ENCODE measurements at places on chromosomes 5 and 9. TPM values are rescaled to one million over a fixed set of nuclear protein-coding genes. Genes with fewer than 3 reads are reported as not detected.

Gene UNC5A
- total RNA-seq = not detected

Gene CAVIN4
- not detected for total RNA-seq

Gene PLGRKT
- total RNA-seq = 27.0 TPM

Gene ORM2
- not detected for total RNA-seq

Gene HRCT1
- not detected for total RNA-seq

Gene NMUR2
- not detected for total RNA-seq

Gene TCOF1
- total RNA-seq = 72.5 TPM

DNA sequence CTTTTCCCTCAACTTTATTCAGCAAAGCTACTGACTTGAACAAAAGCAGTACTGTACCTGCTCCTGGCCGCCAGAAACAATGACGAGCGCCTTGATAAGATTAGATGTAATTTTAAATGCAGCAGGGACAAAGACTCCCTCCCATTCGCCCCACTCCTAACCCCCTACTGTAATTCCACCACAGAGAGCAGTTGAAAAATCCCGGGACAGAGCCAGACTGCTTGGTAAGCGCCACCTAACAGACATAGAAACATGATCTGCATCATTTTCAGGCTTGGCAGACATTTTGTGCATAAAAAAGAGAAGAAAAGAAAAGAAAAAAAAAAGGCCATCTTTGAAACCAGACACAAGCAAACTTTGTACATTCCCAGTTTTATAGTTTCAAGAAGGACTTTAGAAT is 81.9 kb downstream of the ISL1 start:
- no peak overlapping the region for H3K27ac ChIP-seq
- no peak for DNase-seq
- no peaks in the 10 kb centered on the region for H3K4me1 ChIP-seq
- no peaks in the 10 kb centered on the region for H3K36me3 ChIP-seq
- H3K27me3 ChIP-seq = no peaks in the 10 kb centered on the region

DNA sequence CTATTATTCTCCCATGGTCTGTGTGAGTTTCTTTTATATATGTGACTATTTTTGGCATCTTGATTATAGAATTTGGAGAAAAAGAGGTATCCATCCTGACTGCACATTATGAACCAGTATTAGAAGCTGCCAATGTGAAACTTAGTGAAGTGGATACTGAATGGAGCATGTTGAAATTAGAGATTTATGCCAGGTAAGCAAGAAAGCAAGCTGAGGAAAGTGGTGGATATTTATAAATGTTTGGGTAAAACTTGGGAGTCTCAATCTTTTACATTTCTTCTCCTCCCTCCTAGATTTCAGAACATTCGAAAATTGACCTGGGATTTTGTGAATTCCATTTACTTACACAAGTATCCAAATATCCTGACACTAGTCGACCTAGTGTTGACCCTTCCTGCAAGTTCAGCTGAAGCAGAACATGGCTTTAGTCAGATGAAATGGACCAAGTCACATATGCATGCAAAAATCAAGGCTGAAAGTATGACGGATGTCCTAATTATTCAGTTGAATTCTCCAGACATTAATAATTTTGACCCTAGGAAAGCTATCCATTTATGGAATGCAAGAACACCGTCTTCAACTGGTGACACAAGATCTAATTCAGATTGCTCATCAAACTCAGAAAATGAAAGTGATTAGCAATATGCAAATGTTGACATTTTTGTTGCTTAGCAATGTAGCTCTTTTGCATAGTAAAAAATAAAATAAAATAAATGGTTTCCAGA is 66.8 kb upstream of the IL7R start:
- no peak for DNase-seq
- H3K27me3 ChIP-seq = no peaks in the 10 kb centered on the region
- no peaks in the 10 kb centered on the region for H3K36me3 ChIP-seq
- H3K4me1 ChIP-seq = peaks cover 63% of the 10 kb centered on the region
- H3K27ac ChIP-seq = no peak overlapping the region

GRCh38 chr5:90602681-90603080 is 44.1 kb downstream of the ADGRV1 start:
- no peaks in the 10 kb centered on the region for H3K4me1 ChIP-seq
- H3K36me3 ChIP-seq = no peaks in the 10 kb centered on the region
- H3K27me3 ChIP-seq = peaks cover 8% of the 10 kb centered on the region

DNA sequence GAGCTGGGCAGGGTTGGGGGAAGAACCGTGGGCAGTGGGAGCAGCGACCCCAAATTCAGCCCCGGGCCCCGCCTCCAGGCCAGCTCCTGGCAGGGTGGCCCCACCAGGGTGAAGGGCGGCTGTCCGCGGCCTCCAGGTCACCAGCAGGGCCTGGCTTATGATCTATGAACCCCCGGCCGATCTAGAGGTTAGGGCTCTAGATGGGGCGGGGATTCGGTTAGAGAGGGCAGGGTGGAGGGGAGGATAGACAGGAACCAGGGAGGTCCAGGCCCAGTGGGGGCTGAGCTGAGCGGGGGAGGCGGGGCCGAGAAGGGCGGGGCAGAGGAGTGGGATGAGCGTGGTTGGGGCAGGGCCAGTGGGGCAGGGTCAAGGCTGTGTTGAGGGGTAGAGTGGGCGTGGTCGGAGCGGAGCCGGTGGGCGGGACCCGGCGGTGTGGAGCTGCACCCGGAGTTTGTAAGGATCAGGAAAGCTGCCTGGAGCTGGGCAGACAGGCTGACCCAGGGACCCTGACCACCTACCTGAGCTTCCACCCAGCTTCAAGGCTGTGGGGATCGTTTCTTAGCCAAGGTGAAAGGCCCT is 29.3 kb upstream of the OBP2B start:
- no peaks in the 10 kb centered on the region for H3K36me3 ChIP-seq
- H3K27ac ChIP-seq = no peak overlapping the region
- peaks cover 10% of the 10 kb centered on the region for H3K4me1 ChIP-seq
- DNase-seq = peak; percentile 47

DNA sequence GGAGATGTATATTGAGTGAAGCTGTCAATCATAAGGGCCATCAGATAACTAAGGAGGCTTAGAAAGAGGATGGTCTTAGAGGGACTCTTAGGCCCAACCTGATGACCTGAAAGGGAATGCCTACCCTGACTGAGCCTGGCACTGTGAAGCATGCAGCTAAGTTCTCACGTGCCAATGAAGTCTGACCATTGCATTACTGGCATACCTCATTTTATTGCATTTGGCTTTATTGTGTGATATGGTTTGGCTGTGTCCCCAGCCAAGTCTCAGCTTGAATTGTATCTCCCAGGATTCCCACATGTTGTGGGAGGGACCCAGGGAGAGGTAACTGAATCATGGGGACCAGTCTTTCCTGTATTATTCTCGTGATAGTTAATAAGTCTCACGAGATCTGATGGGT is 421.6 kb upstream of the SGCD start:
- H3K4me3 ChIP-seq = no peak overlapping the region
- no peak for DNase-seq
- no peaks in the 10 kb centered on the region for H3K4me1 ChIP-seq
- no peak overlapping the region for H3K27ac ChIP-seq

- no peak overlapping the region for H3K4me3 ChIP-seq
- peaks cover 40% of the 10 kb centered on the region for H3K27me3 ChIP-seq
- no peaks in the 10 kb centered on the region for H3K4me1 ChIP-seq
These were observed 2.6 kb downstream of the PPP1R26 start for GRCh38 chr9:135482015-135482754.

GRCh38 chr9:110338143-110338542 is 480 bp upstream of the TXNDC8 start:
- H3K4me1 ChIP-seq = no peaks in the 10 kb centered on the region
- no peak overlapping the region for H3K4me3 ChIP-seq
- no peak overlapping the region for H3K27ac ChIP-seq
- no peaks in the 10 kb centered on the region for H3K36me3 ChIP-seq
- no peak for DNase-seq
- H3K27me3 ChIP-seq = no peaks in the 10 kb centered on the region

DNA sequence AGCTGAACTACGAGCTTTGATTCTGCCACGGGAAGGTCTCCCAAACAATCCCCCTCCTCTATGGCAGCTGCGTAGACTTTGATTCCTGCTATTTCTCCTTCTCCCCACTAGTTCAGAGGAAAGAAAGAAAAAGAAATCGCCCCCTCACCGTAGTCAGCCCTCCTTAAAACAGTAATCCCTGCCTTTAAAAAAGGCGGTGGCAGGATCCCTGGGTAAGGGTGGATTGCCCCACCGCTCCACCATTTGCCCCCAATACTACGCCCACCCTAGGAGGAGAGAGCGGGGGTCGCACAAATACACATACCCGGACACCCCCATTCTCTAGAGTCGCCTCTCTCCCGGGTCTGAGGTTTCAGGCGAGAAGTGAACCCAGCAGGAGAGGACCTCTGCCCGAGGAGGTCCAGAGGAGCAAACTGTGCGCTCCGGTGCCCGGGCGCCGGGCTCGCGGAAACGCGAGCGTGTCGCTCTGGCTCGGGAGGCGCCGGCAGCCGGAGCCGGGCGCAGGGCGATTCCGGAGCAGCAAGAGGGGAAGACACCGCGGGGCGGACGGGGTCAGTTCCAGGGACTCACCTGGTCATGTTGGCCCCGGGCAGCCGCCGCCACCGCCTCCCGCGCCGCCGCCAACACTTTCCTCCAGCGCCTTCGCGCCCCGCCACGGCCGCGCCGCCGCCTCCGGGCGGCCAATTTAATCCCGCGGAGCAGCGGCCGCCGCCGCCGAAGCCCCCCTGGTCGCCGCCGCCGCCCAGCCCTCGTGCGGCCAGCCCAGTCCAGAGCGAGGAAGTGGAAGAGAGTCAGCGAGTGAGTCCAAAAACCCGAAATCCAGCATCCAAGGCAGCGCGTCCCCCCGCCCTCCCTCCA is 1057.7 kb upstream of the DMAC1 start:
- no peak overlapping the region for H3K27ac ChIP-seq
- H3K27me3 ChIP-seq = peaks cover 51% of the 10 kb centered on the region
- peak; percentile 43 for DNase-seq
- H3K36me3 ChIP-seq = no peaks in the 10 kb centered on the region
- no peaks in the 10 kb centered on the region for H3K4me1 ChIP-seq
- H3K4me3 ChIP-seq = peak overlapping the region; percentile 77

GRCh38 chr9:109383947-109384346 is 63.1 kb upstream of the EPB41L4B start:
- H3K4me3 ChIP-seq = no peak overlapping the region
- no peak overlapping the region for H3K27ac ChIP-seq
- no peaks in the 10 kb centered on the region for H3K36me3 ChIP-seq
- H3K27me3 ChIP-seq = peaks cover 1% of the 10 kb centered on the region
- peaks cover 3% of the 10 kb centered on the region for H3K4me1 ChIP-seq

DNA sequence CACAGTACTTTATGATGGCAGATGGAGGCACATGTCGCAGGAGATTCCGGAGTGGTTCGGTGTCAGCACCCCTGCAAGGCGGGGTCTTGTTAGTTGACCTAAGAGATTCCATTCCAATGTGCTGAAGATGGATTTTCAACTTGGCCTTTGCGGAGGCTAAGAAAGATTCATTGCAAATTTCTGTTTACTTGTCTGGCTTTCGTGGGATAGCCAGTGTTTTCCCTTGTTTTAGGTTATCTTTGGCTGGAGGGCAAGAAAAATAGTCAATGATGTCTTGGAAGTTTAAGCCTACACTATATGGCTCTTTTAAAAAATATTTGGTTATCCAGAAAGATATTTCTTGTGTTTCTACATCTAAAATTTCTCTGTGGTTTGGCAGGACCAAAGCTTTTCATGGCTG is 123.6 kb upstream of the PTCH1 start:
- peaks cover 26% of the 10 kb centered on the region for H3K27me3 ChIP-seq
- H3K36me3 ChIP-seq = peaks cover 5% of the 10 kb centered on the region

- H3K4me3 ChIP-seq = no peak overlapping the region
- no peaks in the 10 kb centered on the region for H3K27me3 ChIP-seq
- H3K4me1 ChIP-seq = no peaks in the 10 kb centered on the region
These were observed 24.3 kb downstream of the NOTCH1 start for GRCh38 chr9:136521537-136521936.

DNA sequence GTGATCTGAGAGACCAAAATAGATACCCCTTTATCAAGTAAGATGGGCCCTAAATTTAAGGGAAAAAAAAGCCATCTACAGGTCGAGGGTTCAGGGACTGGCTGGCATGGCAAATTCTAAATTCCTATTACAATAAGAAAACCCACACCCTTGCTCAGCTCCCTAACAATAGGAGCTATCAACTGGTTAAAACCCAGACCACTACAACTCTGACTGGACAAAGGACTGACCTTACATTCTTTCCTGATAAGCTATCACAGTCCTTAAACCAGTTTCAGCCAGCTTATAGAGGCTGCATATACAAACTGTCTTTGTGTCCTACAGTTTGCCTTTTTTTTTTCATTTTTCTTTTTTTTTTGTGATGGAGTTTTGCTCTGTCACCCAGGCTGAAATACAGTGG is 803.6 kb downstream of the NR2F1-AS1 start:
- H3K36me3 ChIP-seq = no peaks in the 10 kb centered on the region
- no peak overlapping the region for H3K27ac ChIP-seq
- no peaks in the 10 kb centered on the region for H3K4me1 ChIP-seq
- no peaks in the 10 kb centered on the region for H3K27me3 ChIP-seq

DNA sequence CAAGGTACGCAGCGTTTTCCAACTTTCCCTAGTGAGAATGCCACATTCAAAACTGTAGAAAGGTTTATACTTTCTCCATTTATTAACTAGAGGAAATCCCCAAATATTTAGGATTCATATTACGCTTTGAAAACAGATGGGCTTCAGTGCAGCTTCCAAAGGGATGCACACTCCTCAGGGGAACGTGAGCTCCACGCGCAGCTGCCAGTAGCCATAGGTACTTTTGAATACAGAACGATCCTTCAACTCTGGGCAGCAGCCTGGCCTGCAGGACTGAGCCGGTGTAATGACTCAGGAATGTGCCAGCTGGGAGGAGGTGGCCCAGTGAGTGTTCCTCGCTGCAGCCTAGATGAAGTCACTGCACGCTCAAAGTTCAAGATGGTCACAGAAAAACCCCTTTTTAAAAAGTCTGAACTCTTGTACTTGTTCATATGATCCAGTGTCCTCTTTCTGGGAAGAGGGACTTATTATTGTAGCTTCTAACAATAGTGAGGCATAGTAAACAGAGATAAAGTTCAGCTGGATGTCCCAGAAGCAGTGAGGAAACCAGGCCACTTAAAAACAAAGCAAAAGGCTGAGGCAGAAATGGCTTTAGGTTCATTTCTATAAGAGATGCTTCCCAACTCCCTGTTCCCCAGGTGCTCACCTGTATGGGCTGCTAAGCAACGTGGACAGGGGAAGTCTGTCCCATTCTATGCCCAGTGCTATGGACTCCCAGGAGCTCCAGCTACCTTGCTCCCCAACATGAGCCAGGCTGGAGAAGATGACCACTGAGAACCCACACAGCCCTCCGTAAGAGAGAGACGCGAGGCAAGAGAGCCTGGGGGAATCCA is 130.0 kb downstream of the LHFPL2 start:
- no peak overlapping the region for H3K4me3 ChIP-seq
- H3K4me1 ChIP-seq = peaks cover 3% of the 10 kb centered on the region
- peaks cover 57% of the 10 kb centered on the region for H3K27me3 ChIP-seq
